ENCODE measurements at places on chromosomes 3 and 15.

- H3K27ac ChIP-seq: no peak overlapping the region
- H3K36me3 ChIP-seq: no peaks in the 10 kb centered on the region
- H3K27me3 ChIP-seq: no peaks in the 10 kb centered on the region
- peaks cover 39% of the 10 kb centered on the region for H3K4me1 ChIP-seq
- DNase-seq: no peak
- no peak overlapping the region for H3K4me3 ChIP-seq
Measured at GRCh38 chr15:32679298-32679690, 37.8 kb downstream of the SCG5 start.

- H3K27ac ChIP-seq: no peak overlapping the region
- H3K36me3 ChIP-seq: no peaks in the 10 kb centered on the region
- DNase-seq: no peak
- no peaks in the 10 kb centered on the region for H3K27me3 ChIP-seq
Measured at GRCh38 chr3:136543385-136543784, 208.8 kb downstream of the STAG1 start.

GRCh38 chr3:18891641-18892040 lies 256.7 kb upstream of the KCNH8 start:
- no peak for DNase-seq
- H3K4me1 ChIP-seq: no peaks in the 10 kb centered on the region
- H3K27ac ChIP-seq: no peak overlapping the region
- no peaks in the 10 kb centered on the region for H3K36me3 ChIP-seq

- no peaks in the 10 kb centered on the region for H3K36me3 ChIP-seq
- H3K4me1 ChIP-seq: no peaks in the 10 kb centered on the region
- H3K27me3 ChIP-seq: no peaks in the 10 kb centered on the region
- no peak overlapping the region for H3K27ac ChIP-seq
- no peak for DNase-seq
Measured at GRCh38 chr3:66520724-66521123, 19.9 kb upstream of the LRIG1 start.

DNA sequence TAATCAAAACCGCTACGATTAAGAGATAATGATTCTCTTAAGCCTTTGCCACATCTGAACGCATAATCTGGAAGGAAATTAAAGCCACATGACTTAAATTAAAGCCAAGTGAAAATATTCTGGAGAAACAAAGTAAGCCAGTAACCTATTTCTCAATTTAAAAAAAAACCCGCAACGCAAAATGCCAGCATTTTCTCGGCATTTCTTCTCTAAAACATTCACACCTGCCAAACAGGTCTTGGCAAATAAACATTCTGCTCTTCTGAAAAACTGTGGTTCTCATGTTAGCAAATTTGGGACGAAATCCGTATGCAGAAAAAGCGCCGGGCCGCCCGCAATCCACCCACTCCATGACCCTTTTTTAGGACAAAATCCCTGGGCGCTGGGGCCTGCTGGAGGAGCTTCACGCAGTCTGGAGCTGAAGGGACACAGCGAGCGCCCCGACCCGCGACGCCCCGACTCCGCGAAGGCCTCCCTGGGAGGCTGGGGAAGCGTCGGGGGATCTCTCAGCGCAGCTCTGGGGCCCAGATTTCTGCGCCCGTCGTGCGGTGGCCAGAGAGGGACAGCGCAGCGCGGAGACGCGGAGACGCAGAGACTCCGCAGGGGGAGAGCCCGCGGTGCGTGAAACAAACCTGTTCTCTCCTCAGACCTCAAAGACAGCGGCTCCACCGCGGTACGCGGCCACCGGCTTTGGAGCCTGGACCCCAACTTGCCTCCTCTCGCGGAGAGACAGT lies 471 bp downstream of the NKIRAS1 start:
- H3K4me1 ChIP-seq: peaks cover 19% of the 10 kb centered on the region
- no peak for DNase-seq
- H3K36me3 ChIP-seq: no peaks in the 10 kb centered on the region
- H3K4me3 ChIP-seq: peak overlapping the region; percentile 96

DNA sequence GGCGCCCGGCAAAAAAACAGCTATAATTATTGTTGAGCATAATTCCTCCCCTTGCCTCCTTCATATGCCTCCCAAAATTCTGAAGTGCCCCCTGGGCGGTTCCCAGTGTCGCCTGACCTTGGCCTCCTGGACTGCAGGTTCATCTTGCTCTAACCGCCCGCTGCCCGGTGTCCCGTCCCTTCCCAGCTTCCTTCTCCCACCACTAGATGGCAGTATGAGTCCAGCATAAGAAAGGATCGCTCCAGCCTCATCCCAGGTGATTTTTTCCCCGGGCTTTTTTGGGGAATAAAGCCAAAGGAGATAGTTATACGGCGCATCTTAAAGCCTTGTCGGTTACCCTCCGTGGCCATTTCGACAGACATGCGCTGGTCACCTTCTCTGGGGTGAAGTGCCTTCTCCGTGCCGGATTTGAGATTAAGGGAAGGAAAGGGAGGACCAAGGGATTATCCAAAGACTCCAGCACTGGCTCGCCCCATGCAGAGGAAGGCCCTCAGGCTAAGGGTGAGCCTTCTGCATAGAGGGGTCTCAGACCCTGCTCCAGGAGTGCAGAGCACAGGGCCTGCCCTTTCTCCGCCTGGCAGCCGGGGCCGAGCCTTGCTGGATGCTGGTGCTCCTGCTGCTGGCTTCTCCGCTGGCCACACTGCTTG lies 45.8 kb upstream of the TRA2B start:
- peaks cover 15% of the 10 kb centered on the region for H3K4me1 ChIP-seq
- DNase-seq: no peak
- peaks cover 4% of the 10 kb centered on the region for H3K27me3 ChIP-seq
- H3K27ac ChIP-seq: no peak overlapping the region
- H3K36me3 ChIP-seq: no peaks in the 10 kb centered on the region

DNA sequence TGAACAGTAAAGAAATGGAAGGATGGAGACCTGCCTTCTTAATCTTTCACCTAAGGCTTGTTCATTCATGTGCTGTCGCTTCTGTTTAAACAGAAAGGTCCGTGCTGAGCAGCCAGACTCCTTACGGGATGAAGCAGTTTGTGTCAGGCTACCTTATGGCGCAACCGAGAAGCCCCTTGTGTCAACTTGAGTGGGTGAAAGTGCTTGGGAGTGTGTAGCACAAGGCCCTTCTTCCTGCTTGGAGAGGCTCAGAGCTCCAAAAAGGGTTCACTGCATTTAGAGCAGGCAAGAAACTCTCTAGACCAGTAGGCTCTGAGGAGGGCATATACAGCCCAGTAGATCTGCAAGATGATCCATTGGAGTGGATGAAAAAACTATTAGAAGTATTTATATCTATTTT lies 16.0 kb downstream of the CAPN3 start:
- no peak for DNase-seq
- H3K4me3 ChIP-seq: no peak overlapping the region
- H3K36me3 ChIP-seq: no peaks in the 10 kb centered on the region
- H3K27me3 ChIP-seq: no peaks in the 10 kb centered on the region
- no peaks in the 10 kb centered on the region for H3K4me1 ChIP-seq

DNA sequence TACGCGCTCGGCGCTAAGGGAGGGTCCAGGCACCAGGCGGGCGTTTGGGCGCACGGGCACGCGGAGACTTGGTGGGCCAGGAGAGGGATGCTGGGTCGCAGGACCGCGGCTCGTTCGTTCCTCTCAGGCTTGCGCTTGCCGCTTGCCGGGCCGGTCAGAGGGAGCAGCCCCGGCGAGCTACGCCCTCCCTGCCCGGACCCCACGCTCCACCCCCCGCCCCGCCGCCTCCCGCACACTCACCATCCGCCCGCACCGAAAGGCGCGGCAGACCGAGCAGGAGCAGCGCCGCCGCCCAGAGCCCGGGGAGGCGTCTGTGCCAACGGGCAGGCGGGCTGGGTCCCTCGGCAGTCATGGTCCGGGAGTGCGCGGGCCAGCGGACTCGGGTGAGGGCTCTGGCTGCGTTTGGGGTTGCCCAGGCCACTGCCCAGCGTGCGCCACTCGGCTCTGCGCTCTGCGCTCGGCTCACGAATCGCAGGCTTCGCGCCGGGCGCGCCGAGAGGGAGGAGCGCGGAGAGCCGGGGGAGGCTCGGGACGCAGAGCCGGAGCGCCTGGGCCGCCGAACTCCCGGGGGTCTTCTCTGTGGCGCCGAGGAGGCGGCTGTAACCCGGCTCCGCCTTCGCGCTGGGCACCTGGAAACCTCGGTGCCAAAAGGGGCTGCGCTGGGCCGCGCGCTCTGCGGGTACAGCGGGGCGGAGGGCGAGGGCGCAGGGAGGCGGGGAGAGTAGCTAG lies at the start of gene SUSD5:
TSS of gene SUSD5 (minus strand) at position 365 of the 729 bp plus-strand sequence. CDS start at position 352, 13 bp downstream.
- peaks cover 72% of the 10 kb centered on the region for H3K27me3 ChIP-seq
- no peak for DNase-seq
- no peak within 1 kb of the TSS for H3K27ac ChIP-seq
- H3K4me3 ChIP-seq: peak within 1 kb of the TSS; percentile 45

- H3K27me3 ChIP-seq: no peaks in the 10 kb centered on the region
- no peaks in the 10 kb centered on the region for H3K36me3 ChIP-seq
- DNase-seq: no peak
- H3K4me1 ChIP-seq: peaks cover 46% of the 10 kb centered on the region
- H3K4me3 ChIP-seq: peak overlapping the region; percentile 3
Measured at GRCh38 chr15:66621491-66622467, 56.0 kb upstream of the LCTL start.

DNA sequence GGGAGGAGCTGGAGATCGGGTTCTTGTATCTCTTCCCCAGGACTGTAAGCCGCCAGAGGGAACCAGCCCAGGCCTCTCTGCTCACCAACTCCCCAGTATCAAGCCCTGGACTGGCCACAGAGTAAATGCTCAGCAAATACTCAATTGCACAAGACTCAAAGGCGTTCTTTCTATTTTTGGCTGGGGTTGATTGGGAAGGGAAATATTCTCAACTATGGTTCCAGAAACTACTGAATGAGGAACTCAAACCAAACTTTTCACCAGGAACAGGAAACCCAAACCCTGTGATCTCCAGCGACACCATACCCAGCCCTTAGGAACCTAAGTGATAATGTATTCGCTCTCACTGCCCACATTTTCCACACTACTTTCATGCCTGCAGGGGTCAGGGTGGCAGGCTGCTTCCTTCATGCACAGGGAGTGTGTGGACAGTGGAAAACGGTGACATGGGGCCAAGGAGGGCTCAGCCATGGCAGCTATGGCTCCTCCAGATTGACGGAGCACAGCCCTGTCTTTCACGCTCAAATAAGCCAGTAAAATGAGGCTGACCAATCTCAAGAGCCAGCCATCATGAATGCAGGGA lies 124.7 kb upstream of the RAD18 start:
- no peaks in the 10 kb centered on the region for H3K27me3 ChIP-seq
- peak overlapping the region; percentile 59 for H3K27ac ChIP-seq
- H3K4me3 ChIP-seq: no peak overlapping the region
- no peaks in the 10 kb centered on the region for H3K36me3 ChIP-seq

DNA sequence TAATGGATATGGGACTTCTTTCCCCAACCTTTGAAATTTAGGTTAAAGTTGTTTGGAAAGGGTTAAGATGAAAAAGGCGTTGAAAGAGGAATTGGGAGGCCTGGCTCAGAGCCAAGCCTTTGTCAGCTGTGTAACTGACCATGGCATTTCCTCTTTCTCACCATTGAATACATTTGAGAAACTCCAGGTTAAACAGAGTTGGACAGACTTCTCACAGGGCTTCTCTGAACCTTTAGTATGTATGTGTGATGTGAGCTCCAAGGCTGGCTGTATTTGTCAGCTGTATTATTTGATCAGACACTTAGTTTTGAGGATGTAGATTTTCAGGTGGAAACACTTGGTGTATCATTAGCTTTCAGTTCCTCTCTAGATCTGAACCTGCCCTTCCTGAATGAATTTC lies 136.4 kb upstream of the GOLGA6L4 start:
- H3K4me3 ChIP-seq: no peak overlapping the region
- H3K27me3 ChIP-seq: peaks cover 3% of the 10 kb centered on the region
- no peak overlapping the region for H3K27ac ChIP-seq
- no peak for DNase-seq

DNA sequence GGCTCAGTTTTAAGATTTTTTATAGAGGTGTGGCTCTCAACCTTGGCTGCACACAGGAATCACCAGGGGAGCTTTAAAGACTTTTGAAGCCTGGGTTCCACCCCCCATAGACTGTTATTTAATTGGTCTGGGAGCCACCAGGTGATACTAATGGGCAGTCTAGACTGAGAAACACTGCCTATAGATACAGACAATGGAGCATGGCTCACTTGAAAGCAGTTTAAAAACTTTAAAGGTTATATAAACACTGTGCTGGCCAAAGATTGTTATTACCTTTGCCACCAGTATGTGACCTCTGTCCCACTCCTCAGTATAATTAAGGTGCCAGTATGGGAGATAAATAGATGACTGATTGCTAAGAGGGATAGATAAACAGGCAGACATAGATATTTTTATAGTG lies 3.8 kb downstream of the GOLIM4 start:
- H3K4me1 ChIP-seq: peaks cover 52% of the 10 kb centered on the region
- H3K27me3 ChIP-seq: no peaks in the 10 kb centered on the region
- no peak overlapping the region for H3K4me3 ChIP-seq
- no peak for DNase-seq

GRCh38 chr15:34620814-34621213 lies 37.4 kb upstream of the GOLGA8B start:
- no peaks in the 10 kb centered on the region for H3K36me3 ChIP-seq
- H3K4me1 ChIP-seq: no peaks in the 10 kb centered on the region
- no peak for DNase-seq
- no peak overlapping the region for H3K27ac ChIP-seq
- no peak overlapping the region for H3K4me3 ChIP-seq
- no peaks in the 10 kb centered on the region for H3K27me3 ChIP-seq

GRCh38 chr3:122694966-122695365 lies 14.3 kb downstream of the PARP14 start:
- DNase-seq: no peak
- no peak overlapping the region for H3K4me3 ChIP-seq
- peaks cover 24% of the 10 kb centered on the region for H3K36me3 ChIP-seq

DNA sequence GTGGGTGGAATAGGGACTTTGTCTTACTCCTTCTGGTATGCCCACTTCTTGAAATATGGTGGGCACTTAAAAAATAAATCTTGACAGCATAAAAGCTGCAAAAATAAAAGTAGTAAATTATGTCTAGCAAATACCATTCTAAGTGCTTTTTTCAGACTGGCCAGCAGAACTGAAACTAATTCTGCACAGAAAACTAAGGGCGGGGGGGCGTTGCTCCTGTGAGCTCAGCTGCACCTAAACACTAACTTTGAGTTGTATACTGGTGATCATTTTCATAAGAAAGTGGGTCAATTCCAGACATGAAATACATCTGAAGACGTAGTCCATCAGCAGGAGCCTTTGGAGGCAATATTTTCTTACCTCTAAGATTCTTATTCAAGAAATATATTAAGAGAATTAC lies 114.8 kb downstream of the WDR76 start:
- peaks cover 4% of the 10 kb centered on the region for H3K27me3 ChIP-seq
- H3K4me1 ChIP-seq: no peaks in the 10 kb centered on the region
- no peak overlapping the region for H3K27ac ChIP-seq
- DNase-seq: no peak
- no peaks in the 10 kb centered on the region for H3K36me3 ChIP-seq

DNA sequence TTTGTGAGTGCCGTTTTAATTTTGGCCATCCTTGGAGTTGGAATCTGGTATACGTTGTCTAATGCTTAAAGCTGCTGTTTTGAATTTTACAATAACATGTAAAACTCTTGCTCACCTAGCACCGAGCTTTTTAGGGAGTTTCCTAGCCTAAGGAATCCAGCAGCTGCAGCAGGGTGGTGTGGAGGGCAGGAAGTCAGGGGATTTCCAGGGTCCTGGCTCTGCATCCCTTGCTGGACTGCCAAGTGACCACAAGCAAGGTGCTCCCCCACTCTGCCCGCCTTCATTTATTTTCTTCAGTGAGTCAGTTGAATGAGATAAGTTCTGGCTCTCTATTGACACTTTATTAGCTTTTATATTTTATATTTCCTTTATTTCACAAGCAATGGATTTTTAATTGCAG lies 113.7 kb downstream of the ATG7 start:
- H3K4me3 ChIP-seq: no peak overlapping the region
- no peak for DNase-seq
- no peaks in the 10 kb centered on the region for H3K27me3 ChIP-seq
- peaks cover 3% of the 10 kb centered on the region for H3K4me1 ChIP-seq
- no peak overlapping the region for H3K27ac ChIP-seq
- no peaks in the 10 kb centered on the region for H3K36me3 ChIP-seq
